ENCODE measurements at places on chromosomes 2 and 18.

GRCh38 chr2:236169151-236169721 is 1.1 kb upstream of the GBX2 start:
- DNase-seq: no peak

- DNase-seq: no peak
Observed at GRCh38 chr2:9764153-9764778, 79.0 kb upstream of the TAF1B start.

- DNase-seq: no peak
Observed at GRCh38 chr18:69387186-69387585, 13.5 kb upstream of the DOK6 start.

DNA sequence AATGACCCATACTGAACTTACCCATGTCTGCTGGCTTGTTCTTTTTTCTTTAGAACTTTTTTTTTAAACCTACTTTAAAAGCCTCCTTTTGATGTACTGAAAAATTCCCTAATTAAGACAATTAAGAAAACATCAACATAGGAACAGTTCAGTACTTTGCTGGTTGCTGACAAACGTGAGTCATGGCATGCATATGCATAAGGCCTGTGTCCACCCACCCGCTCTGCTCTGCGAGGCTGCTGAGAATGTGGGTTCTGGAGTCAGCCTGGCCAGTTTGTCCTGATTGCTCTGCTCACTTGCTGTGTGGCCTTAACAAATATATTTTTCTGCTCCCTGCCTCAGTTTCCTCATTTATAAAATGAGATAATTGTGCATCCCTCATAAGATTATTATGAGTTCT is 27.3 kb downstream of the LAMA3 start:
- no peak for DNase-seq

- DNase-seq: no peak
Observed at GRCh38 chr18:42187611-42188380, 232.8 kb downstream of the PIK3C3 start.

GRCh38 chr2:64008434-64009009 is 10.7 kb downstream of the VPS54 start:
- no peak for DNase-seq

DNA sequence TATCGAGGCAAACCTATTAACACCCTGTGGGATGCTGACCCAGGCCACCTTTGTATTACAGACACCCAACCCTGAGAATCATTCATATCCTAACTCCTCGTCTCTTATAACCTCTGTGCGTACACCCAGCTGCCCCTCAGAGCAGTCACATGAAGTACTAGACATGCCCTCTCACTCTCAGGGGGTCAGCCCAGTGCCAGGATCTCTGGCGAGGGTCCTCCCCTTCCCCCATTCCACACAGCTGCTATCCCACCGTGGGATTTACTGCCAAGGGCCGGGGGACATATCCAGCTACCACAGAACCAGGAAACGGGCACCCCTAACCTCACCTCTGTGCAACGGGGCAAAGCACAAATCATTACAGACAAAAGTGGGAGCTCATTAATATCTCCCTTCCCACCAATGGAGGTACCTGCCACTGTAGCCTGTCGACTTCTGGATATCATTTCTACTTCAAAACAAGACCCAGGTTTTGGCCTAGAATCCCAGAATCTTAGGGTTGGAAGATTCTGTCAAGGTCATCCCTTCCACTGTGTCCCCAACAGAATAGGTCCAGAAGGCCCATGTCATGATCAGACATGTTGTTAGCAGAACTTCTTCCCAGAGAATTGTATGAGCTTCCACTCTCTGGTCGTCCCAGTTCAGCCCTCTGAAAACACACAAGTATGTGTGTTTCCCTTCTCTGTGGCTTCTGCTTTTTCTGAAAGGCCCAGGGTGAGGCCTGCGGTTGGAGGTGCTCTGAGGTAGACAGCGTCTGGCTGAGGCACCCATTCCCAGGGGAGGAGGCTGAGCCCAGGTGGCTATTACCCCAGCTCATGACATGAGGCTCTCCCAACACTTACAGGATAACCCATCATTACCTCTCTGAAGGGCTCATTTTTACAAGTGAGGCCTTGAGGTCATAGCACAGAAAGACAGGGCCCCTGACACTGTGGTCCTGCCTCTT is 1.7 kb downstream of the TMBIM1 start:
- no peak for DNase-seq

DNA sequence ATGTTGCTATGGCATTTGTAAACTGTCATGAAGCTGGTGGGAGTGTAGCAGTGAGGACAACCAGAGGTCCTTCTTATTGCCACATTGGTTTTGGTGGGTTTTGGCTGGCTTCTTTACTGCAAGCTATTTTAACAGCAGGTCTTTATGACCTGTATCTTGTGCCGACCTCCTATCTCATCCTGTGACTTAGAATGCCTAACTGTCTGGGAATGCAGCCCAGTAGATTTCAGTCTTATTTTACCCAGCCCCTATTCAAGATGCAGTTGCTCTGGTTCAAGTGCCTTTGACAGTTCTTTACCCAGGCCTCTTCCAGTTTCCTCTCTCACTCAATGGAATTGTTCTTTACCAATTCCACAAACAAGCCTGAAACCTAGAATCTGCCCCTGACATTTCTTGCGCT is 145.1 kb downstream of the KCNE4 start:
- no peak for DNase-seq

DNA sequence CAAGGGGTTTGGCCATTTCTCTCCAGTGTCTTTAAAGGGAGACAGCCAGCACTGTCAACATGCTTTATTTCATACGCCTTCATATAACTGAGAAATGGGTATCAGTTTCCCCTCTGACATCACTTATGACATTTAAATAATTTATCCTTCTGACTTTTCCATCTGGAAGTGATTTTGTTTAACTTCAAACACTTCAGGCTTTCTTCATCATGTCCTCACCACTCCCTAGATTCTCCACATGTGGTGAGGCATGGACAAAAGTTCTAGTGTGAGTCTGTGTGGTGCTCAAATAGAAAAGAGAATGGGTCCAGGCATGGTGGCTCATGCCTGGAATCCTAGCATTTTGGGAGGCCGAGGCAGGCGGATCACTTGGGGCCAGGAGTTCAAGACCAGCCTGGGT is 158.6 kb downstream of the TXNL1 start:
- DNase-seq: no peak

DNA sequence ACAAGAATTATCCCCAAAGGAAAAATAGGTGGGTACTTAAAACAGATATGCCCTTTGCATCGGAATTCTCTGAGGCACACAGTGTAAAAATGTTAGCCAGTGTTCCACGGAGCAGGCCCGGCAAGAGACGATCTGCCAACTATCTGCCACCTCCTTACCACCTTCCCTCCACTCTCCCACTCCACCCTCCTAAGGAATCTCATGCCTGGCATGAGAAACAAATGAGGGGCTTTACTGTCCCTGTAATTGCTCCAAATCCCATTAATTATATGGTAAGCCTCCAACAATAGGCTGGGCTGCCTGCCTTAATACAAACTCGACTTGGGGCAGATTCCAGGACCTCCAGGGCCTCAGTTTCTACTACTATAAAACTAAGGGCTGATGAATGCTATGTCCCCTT is 102.3 kb downstream of the ZBTB7C start:
- DNase-seq: no peak

DNA sequence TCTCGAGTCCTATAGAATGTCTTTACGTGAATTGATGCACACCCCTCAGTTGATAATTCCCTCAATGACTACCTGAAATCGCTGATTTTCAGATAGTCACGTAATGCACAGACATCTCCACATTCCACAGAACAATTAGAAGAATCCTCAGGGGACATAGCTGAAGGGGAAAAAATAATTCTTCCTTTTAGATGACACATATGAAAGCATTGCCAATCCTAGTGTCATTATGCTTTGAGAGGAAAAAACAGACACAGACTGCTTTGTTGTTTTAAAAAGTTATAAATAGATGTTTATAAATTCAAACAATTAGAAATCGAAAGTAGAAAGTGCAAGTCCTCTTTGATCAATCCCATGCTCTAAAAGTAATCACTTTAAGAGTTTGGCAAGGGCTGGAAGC is 100.6 kb upstream of the FN1 start:
- DNase-seq: no peak

GRCh38 chr2:199936554-199936953 is 18.7 kb downstream of the TYW5 start:
- DNase-seq: no peak

- no peak for DNase-seq
Observed at GRCh38 chr2:160432633-160433032, 61.0 kb downstream of the RBMS1 start.

GRCh38 chr2:134668821-134669220 is 50.0 kb downstream of the TMEM163 start:
- DNase-seq: peak; percentile 37

GRCh38 chr2:144607891-144608521 is 88.1 kb upstream of the ZEB2 start:
- DNase-seq: no peak

All from stimulated activated CD4-positive, alpha-beta T cell treated with anti-CD3 and anti-CD28 coated beads, Interleukin-4, amount 100 ng/mL, for 1 hour (primary cell).